ENCODE measurements at places on chromosomes 1 and 21.

- DNase-seq: no peak
Measured at GRCh38 chr21:34141373-34141772, 68.0 kb downstream of the MRPS6 start.

- DNase-seq: no peak
Measured at GRCh38 chr1:74857676-74858075, 124.7 kb downstream of the TYW3 start.

DNA sequence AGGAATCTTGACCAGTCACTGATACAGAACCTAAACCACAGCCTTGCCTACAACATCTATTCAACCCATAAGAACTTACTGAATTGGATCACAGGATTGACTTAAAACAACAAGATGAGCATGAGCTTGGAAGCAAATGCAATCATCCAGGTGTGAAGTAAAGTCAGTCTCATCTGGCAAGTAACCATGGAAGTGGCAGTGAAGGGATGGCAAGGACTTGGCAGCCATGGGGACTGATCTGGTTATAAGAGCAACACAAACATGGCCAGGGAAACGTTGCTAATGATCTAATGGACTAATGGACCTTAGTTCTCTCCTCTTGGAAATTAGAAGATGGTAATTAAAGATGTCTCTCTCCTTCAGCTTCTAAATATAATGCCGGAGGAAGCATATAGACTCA, 133.1 kb downstream of the VAV3 start:
- DNase-seq: no peak

DNA sequence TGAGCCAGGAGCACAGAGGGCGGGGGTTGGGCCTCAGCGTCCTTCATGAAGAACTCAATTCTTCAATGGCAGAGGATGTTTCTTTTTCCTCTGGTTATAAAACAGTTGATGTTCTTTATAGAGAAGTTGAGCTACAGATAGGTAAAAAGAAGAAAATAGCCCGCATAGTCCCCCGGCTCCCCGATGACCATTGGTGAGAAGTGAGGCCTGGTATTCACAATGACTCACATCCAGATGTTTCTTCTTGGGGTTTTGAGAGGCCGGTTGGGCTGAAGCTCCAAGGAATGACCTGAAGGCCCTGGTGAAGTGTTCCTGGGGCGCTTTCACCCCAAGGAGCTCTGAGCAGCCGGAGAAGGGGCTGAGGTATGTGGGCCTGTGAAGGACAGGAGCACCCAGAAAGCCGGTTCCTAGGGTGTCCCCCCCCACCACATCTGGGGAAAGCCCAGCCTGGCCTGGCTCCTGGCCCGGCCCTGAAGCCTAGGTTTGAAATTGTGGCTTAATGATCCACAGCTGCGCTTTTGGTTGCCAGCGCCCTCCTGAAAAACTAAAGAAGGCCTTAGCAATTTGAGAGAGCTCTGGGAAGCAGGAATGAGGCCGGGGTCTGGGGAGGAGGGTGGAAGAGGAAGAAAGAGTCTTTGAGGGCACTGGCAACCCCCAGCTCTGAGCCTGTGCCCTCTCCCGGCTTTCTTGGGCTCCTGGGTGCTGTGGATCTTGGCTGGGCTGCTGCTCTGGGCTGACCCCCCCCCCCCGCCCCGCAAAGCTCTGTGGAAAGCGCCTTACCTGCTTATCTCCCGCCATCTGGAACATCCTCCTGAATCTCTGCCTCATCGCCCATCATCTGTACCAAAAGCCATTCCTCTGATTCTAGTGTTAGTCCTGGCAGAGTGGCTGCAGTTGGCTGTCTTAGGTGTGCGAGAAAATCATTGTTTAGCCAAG, 444.7 kb downstream of the CAMTA1 start:
- no peak for DNase-seq

DNA sequence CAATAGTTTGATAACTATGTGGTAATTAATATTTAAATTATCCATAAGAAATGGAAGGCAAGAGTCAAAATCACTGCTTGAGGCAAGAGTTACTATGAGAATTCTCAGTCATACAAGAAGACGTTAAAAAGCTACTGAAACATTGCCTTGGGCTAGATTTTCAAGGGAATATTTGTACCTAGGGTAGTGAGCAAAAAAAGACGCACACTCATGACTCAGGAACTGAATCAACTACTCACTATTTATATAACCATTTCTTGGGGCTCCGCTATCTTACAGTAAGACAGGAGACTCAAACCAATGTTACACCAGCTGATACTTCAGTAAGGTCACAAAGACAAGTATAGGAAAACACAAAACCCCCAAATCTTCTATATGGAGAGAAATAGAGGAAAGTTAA, 151.5 kb upstream of the RNPC3 start:
- no peak for DNase-seq

GRCh38 chr1:191546803-191547202, 611.5 kb upstream of the RGS18 start:
- DNase-seq: no peak

DNA sequence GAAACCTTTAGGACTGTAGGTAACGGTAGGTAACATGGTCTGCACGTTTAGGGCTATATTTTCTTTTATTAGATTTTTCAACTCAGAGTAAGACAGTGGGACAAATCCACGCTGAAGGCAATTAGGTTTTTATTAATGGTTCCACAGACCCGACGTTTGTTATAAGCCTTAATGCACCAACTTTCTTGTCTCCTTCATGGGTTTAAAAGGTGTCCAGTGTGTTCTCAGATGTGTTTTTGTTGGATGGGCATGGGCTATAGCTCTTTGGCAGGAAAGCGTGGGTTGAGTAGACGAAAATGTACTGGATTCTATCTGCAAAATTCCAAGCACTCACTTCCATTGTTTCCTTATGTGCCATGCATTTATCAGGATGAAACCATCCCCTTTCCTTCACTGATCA, 88.0 kb upstream of the SIM2 start:
- no peak for DNase-seq

DNA sequence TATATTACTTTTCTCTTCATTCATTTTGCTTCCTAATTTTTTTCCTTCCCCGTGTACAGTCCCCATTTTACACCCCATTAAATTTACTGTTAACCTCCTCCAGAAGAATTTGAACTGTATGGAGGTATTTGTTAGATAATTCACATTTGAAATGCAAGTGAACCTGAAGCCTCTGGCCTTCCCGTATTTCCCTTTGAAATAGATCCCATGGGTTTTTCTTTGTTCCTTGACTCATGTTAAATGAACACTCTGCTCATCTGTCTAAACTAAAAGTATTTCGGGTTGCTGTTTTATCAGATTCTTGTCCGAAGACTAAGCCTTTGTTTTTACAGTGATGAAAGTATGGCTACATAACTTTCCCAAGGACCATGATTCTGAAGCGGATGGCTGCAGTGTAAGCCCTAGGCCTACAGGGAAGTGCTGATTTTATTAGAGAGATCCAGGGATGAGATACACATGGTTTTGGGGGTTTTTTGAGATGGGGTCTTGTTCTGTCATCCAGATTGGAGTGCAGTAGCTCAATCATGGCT, 187.9 kb downstream of the PATJ start:
- DNase-seq: no peak

- no peak for DNase-seq
Measured at GRCh38 chr1:216437603-216438002, 14.4 kb upstream of the USH2A start.

DNA sequence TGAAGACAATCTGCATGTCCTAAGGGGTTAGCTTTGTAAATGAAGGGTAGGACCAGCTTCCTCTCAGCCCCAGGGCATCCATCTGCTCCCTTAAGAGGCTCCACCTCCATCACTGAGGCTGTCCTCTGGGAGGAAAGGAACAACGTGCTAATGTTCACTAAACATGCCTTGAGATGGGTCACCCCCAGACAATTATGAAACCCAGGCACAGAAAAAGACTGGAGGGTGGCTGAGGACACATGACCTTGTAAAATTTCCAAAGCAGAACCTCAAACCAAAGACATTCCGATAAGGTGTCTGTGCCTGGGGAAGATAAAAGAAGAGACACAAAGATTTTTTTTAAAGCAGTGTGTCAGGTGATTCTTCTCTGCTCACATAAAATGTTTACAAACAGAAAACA, 37.6 kb upstream of the ZNF124 start:
- no peak for DNase-seq

GRCh38 chr1:206907304-206907991, 10.2 kb downstream of the IL24 start:
- DNase-seq: no peak

- DNase-seq: no peak
Measured at GRCh38 chr1:41153750-41154274, 88.3 kb downstream of the SCMH1 start.

DNA sequence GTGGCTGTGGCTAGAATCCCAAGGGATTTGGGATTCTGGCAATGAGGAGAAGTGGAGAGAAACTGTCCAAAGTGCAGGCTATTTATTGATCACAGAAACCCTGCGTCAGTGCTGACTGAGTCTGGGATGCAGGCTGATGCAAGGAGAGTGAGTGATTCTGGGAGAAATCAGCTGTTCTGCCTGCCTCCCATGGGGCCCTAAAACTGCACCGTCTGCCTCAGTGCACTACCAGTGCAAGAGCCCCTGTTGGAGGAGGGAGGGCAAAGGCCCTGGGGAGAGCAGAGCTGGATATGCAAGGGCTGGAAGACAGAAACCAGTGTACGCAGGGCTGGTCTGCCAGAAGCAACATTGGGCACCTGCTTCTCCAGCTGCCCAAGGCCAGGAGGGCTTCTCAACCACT, 42.6 kb downstream of the C1orf198 start:
- no peak for DNase-seq

- no peak for DNase-seq
Measured at GRCh38 chr1:241130881-241131280, 226.1 kb downstream of the RGS7 start.

GRCh38 chr21:24023402-24023801, 1583.9 kb downstream of the MRPL39 start:
- DNase-seq: no peak

- no peak for DNase-seq
Measured at GRCh38 chr1:11860587-11860986, 1.8 kb upstream of the NPPB start.

DNA sequence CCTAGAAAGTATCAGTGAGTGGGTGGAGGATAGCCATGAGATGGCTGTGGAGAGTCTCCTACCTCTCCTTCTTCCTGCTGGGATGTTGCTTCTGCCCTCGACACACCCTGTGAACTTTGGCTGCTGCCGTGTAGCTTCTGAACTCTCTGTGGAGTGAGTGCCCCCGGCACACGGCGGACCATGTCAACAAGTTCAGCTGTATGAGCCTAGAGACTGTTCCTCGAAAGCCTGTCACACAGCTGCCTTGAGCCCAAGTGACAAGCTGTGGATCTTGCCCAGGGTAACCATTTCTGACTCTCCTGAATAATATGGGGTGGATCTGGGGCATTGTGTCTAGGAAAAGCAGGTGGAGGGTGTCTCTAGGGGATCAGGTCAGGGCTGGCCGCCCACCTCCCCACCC, 143.2 kb downstream of the NOS1AP start:
- DNase-seq: no peak

GRCh38 chr1:95013950-95014574, 58.7 kb downstream of the ALG14 start:
- DNase-seq: no peak
